ENCODE measurements at places on chromosomes 4 and X.

- DNase-seq: no peak
Observed at GRCh38 chr4:146072376-146072775, 103.1 kb upstream of the LSM6 start.

- no peak for DNase-seq
Observed at GRCh38 chr4:72110886-72111285, 79.1 kb downstream of the NPFFR2 start.

DNA sequence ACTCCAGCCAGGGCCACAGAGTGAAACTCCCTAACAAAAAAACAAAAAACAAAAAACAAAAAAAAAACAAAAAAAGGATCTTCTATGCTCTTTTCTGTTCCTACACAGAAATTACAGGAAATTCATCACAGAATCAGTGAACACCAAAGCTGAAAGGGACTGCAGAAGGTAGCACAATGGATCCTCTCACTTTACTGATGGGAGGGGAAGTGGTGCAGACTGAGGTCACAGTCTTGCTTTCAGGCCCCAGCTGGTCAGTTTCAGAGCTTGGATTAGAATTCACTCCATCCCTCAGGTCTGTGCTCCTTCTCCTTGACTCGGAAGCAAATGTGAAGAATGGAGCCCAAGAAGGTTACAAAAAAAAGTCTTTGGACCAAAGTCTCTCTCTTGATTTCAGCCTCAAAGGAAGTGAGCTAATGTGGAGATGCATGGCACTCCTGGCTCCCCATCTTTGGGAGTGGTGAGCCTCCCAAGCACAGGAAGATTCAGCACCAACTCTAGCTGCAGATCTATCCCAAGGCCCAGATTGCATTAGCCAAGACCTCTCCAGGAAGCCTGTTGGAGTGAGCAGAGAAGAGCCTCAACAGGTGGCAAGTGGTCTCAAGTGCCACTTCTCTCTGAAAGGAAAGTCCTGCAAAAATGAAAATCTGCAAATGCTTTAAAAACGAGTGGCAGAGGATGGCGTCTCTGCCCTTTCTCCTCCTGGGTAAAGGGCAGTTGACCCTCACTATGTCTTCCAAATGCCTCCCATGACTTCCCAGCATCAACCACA, 176.0 kb downstream of the MAML3 start:
- DNase-seq: no peak

- no peak for DNase-seq
Observed at GRCh38 chr4:168139336-168139735, 47.0 kb downstream of the ANXA10 start.

GRCh38 chrX:39633293-39633692, 464.5 kb downstream of the BCOR start:
- DNase-seq: no peak

GRCh38 chrX:155718972-155719586, 106.3 kb upstream of the TMLHE start:
- no peak for DNase-seq

- DNase-seq: no peak
Observed at GRCh38 chrX:6909396-6909795, 238.1 kb upstream of the STS start.

DNA sequence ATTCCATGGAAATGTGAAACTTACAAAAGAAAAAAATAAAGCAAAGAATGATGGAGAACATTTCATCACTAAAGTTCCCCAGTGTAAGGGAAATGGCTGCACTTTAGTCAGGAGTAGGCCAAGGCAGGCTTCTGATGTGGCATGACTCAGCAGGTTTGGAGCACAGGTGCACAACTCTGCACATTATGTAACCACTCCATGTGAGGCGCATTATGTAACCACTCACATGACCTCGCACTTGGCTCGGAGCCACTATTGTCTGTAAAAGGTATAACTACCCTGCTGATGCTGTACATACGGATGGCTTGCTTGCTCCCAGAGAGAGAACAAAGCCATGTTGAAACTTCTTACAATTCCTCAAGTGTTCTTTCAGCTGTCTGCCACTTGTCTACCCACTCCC, 727.6 kb downstream of the TRAM1L1 start:
- no peak for DNase-seq

DNA sequence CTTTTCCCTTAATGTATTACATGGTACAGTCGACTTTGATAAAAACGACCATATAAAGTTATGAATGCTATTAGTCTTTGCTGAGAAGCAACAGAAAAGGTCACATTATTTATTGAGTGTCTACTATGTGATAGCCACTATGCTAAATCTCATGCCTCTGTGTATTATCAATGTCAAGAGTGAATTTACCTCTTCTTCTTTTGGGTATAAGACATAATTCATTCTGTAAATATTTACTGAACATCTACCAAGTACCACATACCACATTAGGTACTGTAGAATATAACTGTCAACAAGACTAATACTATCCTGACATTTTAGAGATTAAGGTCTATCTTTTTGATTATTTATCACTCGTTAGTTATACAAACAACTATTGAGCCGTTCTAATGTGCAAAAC, 268.7 kb upstream of the FTHL17 start:
- no peak for DNase-seq

GRCh38 chrX:70444326-70444945, at the start of gene DLG3:
TSS of gene DLG3 (plus strand) at chrX:70444835. CDS start at chrX:70445202, 367 bp downstream.
- DNase-seq: no peak

DNA sequence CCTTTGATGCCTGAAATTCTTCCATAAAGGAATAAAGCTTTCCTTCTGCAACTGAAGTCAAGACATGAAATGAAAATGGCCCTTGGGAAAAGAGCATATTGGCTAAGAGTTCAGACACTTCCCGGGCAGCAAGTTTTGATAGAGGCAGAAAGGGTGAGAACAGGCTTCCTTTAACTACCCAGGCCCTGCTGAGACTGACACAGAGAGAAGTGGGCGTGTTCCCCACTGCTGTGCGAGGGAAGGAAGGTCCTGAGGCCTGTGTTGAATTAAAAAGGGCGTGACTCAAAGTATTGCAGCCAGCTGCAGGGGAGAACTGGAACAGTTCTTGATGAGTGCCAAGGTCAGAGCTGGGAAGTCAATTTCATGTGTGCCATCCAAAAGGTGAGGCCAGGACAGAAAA, 33.9 kb upstream of the ADGRG2 start:
- DNase-seq: no peak

- DNase-seq: no peak
Observed at GRCh38 chr4:109072595-109072994, 229.9 kb downstream of the COL25A1 start.

- DNase-seq: no peak
Observed at GRCh38 chrX:78950009-78950835, 5.0 kb downstream of the P2RY10 start.

- DNase-seq: no peak
Observed at GRCh38 chr4:115657991-115658650, 544.7 kb upstream of the NDST4 start.

Data from NCI-H1436 treated with DMSO at 0.1 percent for 48 hours (cell line).